NCI-H187 (cell line): ENCODE measurements at places on chromosomes 12 and 14.

DNA sequence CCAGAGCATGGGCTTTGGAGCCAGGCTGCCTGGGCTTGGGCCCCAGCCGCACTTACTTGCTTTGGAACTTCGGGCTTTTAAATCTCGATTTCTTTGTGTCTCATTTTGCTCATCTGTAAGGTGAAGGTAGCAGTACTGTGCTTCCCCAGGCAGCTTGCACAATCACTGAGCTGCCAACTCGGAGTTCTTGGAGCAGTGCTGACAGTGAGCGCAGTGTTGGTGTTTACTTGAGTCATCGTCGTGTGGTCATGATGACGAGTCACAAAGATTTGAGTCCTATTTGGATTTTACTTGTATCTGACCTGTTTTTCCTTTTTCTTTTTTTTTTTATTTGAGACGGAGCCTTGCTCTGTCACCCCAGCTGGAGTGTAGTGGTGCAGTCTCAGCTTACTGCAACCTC, 31.3 kb upstream of the ATF1 start:
- no peak for DNase-seq

DNA sequence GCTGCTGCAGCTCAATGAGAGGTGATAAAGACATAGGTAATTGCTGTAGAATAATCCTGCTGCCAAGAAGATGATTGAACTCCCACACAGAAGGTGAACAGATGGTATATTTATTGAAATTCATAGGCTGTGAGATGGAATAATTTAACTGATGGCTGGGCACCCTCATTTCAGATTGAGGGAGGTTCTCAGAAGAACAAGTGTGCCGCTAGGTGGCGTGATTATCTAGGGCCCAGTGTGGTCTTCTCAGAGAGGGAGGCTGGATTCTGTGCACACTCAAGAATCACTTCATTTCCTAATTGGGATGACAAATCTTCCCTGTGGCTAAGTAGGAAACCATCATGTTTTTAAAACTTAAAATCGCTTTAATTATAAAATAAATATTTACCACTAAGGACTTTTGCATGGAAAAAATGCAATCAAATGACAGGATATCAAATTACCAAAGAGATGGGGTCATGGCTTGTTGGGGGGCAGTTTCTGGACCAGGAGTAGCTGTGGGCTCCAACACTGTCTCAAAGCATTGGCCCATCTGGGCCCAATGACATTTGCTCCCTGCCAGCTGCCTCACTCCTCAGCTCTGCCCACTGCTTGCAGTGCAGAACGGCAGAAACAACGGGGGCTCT, 132.3 kb downstream of the SNAPC1 start:
- DNase-seq: peak; percentile 72

GRCh38 chr14:20631880-20632389, 9.6 kb downstream of the OR6S1 start:
- DNase-seq: no peak

DNA sequence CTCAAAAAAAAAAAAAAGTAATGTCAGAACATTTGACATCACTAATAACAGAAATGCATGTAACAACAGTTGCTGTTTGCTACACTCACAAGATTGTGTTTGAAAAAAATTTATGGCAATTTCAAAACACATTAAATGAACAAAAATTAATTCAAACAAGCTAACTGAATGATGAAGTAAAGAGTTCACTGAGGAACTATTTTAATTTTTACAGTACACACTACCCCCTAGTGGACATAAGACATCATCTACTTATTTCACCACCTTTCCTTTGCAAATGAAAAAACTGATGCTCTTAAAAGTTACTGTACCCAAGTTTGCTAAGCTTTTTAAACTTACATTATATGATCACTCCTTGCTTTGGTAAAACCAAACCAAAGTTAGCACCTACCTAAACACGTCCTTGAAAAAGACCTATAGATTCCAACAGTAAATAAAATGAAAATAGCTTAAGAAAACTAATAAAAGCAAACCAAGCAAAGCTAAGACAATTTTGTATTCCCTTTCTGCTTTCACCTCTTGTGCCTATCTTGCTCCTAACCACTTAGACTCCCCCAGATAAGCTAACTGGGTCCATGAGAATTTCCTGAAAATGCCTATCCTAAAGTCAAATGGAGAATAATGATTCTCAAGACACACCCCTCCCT, 22.2 kb downstream of the UBE2N start:
- peak; percentile 11 for DNase-seq

GRCh38 chr12:56198836-56199235, 9.6 kb upstream of the SMARCC2 start:
- no peak for DNase-seq

DNA sequence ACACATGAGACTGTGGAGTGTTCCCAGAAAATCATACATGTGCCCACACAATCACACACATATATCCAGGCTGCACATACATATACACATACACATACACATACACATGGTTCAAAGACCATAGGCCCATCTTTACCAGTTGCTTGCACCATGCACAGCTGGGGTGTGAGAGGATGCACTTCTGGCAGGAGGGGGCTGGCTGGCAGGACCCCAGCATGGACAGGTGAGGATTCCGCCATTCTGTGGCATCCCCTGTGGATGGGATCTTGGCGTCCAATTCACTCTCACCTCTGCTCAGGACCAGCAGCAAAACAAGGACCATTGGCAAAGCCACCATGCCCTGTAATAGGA, 7.0 kb downstream of the ITGB7 start:
- DNase-seq: no peak

DNA sequence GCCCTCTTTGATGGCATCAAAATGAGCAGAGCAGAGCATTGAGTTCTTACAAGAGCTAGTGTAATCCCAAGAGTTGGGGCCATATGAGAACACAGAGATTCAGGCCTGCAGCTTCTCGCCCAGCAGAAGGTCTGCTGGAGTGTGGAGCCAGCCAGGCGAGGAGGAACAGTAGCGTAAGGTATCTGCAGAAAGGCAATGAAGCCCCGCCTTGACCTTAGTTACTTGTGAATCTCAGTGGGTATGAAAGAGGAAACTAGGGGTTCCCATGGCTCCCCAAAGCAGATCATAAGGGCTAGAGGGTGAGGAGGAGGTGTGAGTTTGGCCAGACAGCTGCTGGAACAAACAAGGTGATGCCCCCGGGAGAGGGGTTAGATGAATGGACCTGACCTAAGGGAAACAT, 49.4 kb downstream of the SLC8A3 start:
- no peak for DNase-seq

DNA sequence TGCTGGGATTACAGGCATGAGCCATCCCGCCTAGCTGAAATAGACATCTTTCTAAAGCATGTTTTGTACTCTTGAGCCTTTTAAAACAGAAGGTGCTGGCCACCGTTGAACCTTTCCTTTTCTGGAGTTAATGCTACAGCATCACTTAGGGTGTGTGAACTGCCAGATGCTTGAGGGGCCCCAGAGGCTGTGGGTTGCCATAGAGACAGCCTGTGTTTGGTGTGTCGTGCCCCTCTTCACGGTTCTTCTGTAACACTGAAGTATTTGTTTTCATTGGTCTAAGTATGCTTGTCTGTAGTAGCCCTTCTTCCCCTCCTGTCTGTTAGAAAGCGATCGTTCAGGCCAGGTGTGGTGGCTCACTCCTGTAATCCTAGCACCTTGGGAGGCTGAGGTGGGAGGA, 30.8 kb downstream of the PLEKHG3 start:
- peak; percentile 81 for DNase-seq

DNA sequence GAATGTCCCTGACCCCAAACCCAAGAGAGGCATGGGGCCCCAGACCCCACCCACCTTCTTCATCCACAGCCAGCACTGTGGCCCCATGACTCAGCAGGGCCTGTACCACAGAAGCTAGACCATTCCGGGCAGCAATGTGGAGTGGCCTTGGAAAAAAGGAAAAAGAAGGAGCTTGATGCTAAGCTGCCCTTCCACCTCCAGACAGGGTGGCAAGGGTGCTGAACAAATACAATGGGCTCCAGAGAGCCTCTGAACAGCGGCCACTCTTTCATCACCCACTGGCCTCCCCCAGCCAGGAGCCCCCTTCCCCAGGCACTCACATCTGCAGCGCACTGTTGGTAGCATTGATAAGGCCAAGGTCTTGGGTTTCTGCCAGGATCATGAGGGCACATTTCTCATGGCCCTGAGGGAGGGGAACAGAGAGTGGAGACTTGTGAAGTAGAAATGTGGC, 13.9 kb downstream of the SLC39A5 start:
- DNase-seq: no peak

- DNase-seq: no peak
Observed at GRCh38 chr12:110310763-110311162, 29.7 kb downstream of the ATP2A2 start.

- DNase-seq: no peak
Observed at GRCh38 chr14:100786131-100786530, 39.8 kb upstream of the MEG3 start.

DNA sequence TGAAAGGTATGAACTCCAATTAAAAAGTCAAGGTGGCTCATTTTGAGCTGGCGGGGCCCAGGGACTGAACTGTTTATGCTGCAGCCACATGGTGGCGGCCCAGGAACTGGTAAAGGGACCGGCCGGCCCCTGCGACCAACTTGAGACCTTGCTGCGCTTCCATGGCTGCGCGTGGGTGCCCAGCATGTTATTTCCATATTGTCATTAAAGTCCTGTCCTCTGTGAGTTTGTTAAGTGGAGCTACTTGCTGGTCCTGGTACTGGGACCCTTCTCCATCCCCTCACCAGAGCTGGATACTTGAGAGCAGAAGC, 62.3 kb downstream of the BEGAIN start:
- no peak for DNase-seq

GRCh38 chr14:101187816-101188570, 284.5 kb upstream of the RTL1 start:
- DNase-seq: no peak

DNA sequence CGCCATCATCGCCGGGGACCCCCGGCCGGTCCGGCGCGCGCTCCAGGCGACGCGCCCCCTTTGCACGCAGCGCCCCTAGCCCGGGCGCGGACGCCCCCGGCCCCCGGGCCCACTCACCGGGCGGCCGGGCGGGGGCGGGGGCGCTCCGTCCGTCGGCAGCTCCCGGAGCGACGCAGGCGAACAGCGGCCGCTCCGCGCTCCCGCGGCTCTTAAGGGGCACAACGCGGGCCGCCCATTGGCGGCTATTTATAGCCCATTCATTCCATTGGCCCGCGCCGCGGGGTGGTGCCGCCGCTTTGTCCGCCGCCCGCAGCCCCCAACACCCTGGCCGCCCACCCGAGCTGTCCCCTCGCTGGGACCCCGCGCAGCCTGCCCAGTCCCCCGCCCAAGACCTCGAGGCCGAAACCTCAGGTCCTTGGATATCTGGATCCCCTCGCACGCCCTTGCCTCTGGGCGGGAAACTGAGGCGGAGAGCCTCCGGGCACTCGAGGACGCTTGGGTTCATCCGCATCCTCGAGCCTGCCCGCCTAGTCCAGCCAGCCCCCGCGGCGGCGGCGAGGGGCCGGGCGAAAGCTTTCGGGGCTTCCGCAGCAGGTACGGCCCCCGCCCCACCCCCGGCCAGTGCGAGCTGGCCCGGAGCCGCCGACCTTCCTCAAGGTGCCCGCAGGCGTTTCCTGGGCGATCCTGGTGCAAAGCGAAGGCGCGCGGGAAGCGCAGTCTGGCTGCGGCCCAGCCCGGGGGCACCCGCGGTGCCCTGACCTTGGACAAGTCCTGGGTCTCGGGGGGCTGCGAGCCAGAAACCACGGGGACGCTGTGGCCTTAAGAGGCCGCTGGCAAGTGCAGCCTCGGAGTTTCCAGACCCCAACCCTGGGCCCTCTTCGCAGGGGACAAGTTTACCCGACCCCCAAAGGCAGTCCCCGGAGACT, at the start of gene CKB:
Gene CKB, minus strand, starts transcription at position 182 of the 926 bp plus-strand sequence. CDS start 337 bp downstream, outside the sequence.
- peak; percentile 89 for DNase-seq

GRCh38 chr14:89803542-89803941, 151.0 kb downstream of the EFCAB11 start:
- no peak for DNase-seq

DNA sequence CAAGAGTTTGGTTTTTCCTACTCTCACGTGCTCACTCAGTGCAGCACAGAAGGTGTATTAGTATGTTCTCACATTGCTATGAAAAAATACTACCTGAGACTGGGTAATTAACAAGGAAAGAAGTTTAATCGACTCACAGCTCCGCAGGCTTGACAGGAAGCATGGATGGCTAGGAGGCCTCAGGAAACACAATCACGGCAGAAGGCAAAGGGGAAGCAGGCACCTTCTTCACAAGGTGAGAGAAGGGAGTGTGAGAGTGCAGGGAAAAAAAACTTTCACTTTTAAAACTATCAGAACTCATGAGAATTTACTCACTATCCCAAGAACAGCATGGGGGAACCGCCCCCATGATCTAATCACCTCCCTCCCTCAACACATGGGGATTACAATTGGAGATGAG, 185.8 kb upstream of the TMPO start:
- no peak for DNase-seq

DNA sequence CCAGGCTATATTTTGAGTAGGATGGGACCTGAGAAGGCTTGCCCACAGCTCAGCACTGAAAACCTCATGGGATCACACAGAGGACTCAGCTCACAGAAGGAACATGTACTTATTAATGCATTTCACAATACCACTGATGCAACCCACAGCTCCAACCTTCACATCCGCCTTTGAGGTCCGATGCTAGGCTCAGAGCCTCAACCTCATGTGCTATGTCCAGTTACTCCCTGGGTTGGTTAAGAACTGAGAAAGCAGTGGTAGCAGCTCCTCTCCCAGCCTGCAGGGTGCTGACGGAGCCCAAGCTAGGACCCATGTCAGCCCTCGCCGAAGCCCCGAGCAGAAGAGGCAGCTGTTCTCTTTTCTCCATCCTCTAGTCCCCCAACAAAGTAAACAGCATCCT, 52.9 kb downstream of the SPTB start:
- peak; percentile 41 for DNase-seq

- no peak for DNase-seq
Observed at GRCh38 chr12:6792522-6793201, 3.3 kb downstream of the CD4 start.

DNA sequence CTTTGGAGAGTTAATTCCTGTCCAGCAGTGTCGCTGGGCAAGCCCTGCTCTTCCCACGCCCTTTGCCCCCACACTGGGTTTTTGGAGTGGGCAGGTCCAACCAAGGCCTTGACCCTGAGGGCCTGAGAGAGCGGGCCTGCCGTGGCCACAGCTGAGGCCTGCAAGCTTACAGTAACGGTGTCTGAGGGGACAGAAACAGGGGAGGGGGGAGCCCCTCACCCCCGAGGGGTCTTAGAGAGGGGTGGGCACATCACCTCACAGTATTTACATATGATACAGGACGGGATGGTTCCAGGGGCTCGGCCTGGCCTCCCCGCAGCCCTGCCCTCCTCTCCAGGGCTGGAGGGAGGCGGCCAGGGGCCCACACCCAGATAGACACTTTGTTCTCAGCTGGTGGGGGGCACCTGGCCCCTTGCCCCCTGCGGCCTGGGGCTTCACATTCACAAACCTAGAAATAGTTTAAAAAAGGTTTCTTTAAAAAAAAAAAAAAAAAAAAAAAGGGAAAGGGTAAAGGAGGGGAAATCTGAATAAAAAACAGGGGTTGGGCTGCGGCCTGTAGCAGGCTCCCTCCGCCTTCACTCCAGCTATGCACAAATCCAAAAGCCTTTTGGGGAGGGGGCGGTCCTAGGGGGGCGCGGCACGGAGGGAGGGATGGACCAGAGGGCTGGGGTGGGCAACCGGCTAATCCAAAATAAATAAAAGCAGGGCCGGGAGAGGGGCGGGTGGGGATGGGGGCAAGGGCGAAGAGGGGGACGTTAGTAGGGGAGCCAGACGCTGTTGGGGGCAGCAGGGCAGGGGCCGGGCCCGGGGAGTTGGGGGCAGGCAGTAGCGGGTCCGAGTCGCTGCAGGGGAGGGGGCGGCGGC, 14.8 kb upstream of the PLA2G1B start:
- no peak for DNase-seq

GRCh38 chr12:89311703-89312293, 40.5 kb downstream of the DUSP6 start:
- DNase-seq: no peak
